ENCODE measurements at places on chromosomes 1 and 21.

GRCh38 chr21:28663111-28663693 is 329.5 kb downstream of the LTN1 start:
- no peak for DNase-seq

DNA sequence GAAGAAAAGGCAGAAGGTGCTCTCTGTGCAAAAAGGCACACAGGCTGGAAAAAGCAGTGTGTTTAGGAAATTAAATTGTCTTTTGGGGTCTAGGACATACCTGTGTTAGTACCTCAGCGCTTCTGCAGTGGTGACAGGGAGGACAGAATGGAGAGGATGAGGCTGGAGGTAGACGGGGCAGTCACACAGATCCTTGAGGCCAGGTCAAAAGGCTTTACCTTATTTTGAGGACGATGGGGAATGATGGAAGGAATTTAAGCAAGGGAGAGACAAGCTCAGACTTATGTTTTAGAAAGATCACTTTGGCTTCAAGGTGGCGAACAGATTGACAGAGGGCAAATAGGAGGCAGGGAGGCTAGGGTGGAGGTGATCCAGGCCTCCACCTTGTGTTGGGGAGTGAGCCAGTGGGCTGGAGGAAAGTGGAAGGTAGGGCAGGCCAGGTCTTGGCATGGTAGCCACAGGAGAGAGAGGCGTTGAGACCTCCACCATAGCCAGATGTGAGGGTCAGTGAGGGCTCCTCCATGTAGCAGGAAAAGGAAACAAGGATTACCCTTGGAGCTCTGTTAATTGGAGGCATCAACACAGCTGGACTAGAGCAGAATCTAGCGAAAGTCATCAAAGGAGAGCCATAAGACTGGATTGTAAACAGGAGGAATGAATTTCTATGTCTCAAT is 4.2 kb downstream of the CYP4B1 start:
- DNase-seq = no peak

DNA sequence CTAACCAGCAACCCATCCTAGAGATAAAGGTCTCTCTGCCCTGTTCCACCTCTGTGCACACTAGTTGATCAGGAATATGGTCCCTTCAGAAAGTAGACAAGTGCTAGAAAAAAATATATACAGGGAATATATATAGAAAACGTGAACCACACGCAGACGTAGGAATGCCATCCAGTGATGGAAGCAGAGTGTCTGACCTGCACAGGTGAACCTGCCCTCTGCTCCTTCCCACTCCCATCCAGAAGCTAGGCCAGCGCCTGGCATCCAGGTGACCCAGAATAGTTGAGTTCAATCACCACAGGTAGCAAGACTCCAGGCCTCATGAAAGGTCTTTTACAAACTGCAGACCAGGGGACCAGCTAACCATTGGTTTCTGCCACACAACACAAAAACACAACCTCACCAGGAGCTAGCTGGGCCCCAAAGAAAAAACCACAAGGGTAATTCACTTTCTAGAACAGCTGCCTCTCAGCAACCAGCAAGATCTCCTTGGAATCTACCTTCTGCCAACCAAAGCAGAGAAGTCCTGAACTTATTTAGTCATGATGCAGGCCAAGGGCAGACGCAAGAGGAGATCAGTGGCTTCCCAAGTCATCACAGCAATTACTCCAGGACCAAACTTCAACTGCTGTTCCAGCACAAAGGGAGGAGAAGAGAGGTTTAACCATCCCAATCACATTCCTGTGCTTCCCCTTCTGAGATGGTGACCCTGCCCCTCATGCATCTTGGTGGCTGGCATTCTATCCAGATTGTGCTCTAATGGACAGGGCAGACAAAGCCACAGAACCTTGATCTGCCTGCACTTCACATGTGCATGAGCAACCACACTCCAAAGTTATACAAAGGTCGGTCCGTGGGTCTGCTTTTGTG is 53.0 kb downstream of the GPR161 start:
- no peak for DNase-seq

DNA sequence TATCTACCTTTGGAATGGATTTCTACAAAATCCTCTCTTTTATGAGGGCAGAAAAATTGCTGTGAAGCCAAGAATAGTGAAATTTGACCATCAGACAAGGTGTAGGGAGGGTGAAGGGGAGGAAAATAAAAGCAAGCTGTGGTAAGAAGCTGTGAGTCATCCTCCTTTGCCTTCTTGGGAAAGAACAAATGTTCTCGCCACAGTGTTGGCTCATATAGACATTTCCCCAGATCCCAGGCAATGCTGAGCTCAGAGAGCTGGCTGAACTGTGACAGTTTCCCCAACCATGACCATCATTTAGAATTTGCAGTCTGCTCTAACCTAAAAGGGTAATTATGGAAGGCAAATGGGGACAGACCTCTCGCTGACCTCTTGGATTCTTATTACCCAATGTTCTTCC is 235.4 kb downstream of the PBX1 start:
- peak; percentile 95 for DNase-seq

GRCh38 chr1:192580351-192580962 is 4.9 kb downstream of the RGS1 start:
- peak; percentile 83 for DNase-seq

GRCh38 chr1:205293350-205294074 is 28.0 kb downstream of the NUAK2 start:
- DNase-seq = no peak

GRCh38 chr21:46117586-46118315 is 19.8 kb downstream of the COL6A2 start:
- DNase-seq = no peak

DNA sequence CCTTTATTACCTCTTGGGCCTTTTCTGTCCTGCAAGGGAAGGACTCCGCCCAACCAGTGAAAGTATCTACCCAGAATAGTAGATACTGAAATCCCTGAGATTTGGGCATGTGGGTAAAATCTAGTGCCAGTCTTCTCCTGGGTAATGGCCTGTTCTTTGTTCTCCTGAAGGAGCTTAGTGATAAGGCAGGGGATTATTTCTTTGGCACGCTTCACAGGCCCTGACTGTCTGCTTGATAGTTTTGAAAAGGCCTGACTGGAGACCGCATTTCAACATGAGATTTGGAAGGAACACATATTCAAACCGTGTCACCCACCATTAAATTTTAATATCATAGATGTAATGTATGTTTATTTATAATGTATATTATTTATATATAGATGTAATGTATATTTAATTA is 48.9 kb downstream of the RASAL2 start:
- DNase-seq = no peak

- no peak for DNase-seq
Observed at GRCh38 chr1:42418516-42418915, 37.3 kb downstream of the ZMYND12 start.

- DNase-seq = no peak
Observed at GRCh38 chr1:111141245-111142220, 1.5 kb downstream of the CEPT1 start.

DNA sequence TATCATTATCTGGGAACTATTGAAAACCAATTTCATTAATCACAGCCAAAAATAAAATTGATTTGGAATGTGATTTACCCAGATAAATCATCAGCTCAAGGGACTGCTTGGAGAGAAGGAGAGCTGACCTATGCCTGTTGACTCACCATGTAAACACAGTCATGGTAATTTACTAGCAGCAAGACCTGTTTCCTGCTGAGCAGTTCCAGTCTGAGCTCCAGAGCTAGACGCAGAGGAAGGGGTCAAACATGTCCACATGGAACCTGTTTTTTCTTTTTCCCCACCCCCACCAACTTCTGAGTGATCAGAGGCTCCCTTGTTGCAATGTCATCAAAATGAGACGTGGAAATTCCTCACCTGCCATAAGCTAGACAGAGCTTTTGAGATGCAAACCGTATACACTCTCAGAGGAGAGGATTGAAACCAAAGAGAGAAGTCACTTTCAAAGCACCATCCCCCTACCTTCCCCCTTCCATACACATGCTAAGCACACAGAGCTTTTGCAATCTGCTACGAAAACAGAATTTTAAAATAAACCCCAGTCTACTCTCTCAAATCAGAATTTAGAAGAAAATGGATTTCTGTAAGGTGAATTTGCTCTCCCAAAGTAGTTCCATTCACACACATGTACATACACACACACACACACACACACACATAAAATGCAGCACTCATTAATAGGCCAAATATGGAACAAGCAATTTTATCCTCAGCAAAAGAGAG is 55.9 kb upstream of the PTGFRN start:
- DNase-seq = peak; percentile 85

DNA sequence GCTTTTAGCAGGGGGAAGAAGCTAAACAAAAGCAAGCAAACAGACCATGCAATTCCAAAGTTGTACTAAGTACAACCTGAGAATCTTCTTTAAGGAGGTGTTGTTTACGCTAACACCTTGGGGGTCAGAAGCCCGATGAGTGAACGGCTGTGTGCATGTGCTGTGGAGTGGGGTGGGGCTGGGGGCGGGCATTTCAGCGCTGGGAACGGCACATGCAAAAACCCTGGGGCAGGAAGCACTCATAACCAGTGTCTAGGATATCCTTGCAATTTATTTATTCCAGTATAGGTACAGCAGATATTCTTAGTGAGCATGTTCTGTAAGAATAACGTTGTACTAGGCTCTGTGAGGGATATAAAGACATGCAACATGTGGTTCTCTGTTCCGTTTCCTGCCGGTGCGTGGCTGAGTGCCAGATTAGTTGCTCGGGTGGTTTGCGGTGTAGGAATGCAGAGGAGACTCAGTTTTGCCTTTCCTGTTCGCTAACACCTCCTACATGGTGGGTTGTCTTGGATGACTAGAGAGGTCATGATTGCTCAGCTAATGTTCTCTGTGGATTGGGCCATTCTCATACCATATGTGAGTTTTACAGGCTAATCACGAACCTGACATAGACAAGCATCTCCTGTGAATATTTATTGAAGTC is 3.7 kb downstream of the FASLG start:
- DNase-seq = peak; percentile 91

DNA sequence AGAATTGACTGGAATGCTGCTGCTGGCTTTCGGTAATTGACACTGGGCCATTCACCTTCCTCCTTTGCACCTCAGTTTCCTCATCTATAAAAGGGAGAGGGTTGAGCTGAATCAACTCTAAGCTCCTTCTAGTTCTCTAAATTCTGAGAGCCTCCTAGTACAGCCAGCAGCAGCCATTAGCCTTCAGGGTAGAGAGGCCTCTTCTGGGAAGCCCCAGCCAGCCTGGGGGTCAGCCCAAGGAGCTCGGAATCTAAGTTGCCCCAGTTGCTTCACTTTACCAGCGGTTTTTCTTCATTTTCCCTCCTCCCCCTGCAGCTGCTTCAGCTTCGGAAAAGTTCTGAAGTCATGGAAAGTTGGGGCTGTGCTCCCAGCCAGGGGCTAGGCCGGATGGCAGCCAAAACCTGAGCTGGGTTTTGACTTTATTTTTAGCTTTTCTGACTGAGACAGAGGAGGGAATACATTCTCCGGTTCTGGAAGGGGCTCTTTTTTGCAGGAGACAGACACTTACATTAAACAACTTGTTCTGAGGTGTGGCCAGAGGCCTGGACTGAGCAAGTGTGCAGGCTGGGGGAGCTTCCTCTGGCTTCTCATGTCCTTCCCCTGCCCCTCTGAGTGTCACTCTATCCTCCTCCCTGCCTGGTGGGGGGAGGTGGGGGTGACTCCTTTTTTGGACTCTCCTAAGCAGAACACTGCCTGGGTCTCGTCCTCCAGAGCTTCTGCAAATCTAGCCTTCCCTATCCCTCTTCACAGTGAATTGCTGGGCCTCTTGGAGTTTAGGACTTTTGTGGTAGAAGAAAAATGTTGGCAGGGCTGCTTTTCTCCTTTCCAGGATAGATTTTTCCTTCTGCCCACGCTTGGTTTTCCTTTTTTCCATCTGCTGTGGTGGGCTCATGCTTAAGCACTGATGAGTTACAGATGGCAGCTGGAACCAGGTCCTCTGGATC is 14.4 kb downstream of the LMNA start:
- DNase-seq = peak; percentile 84

DNA sequence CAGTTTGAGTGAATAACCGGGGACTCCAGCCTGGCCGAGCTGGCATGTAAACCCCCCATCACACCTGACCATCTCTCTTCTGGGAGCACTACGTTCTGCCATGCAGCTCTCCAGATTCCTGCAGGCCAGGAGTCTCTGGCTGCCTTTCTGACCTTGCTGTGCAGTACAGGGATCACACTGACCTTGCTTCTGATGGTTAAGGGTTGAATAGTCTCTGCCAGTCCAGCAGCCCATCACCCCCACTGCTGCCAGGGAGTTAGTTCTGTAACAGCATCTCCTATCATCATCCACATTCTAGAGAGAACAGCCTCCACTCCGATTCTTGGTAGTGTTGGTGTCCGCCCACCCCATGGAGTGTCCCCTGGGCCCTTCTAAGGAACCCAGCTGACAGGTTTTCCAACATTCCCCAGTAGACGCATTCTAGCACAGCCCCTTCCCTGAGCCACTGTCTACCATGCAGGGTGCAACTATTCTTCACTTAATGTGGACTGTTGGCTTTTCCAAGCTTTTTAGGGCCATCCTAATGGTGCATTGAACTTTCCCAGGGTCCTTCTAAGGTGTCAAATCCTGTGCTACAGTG is 109.8 kb downstream of the RIPK4 start:
- no peak for DNase-seq

All from fibroblast of pulmonary artery (primary cell).